HEK293T (cell line): ENCODE measurements at places on chromosomes 13 and 19.

- no peak for DNase-seq
These were observed 1.7 kb upstream of the DBP start for GRCh38 chr19:48638831-48639381.

DNA sequence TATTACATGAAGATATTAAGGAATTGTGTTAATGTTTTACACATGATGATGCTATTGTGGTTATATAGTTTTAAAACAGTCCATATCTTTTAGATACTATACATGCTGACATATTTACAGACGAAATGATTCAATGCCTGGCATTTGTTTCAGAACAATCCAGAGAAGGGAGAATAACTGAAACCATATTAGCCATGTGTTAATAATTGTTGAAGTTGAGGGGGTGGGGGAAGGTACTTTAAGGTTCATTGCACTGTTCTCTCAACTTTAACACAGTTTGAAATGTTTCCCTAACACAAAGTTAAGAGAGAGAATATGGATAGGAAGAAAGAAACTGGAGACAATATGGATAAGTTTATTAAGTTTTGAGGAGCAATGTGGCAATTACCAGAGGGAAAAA is 5.8 kb downstream of the CRYL1 start:
- DNase-seq = no peak

- no peak for DNase-seq
These were observed 42.6 kb upstream of the MBNL2 start for GRCh38 chr13:97179501-97179900.

GRCh38 chr19:28199323-28199722 is 1013.6 kb downstream of the UQCRFS1 start:
- DNase-seq = no peak

DNA sequence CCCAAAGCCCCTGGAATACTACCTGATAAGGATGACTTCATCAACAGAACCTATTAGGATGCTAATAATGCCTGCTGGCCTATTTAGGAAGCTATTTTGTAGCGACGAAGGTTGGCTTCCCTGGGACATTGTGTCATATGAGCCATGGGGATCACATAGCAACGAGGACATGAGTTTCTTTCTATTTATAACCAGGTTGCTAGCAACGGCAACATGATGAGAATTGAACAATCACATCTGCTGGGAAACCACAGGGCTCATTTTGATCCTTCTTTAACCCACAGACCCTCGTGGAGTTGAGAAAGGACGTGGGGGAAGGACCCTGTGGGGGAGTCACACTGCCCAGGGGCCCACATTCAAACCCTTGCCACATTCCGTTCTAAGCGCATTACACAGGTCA is 172.2 kb downstream of the COL4A1 start:
- no peak for DNase-seq

DNA sequence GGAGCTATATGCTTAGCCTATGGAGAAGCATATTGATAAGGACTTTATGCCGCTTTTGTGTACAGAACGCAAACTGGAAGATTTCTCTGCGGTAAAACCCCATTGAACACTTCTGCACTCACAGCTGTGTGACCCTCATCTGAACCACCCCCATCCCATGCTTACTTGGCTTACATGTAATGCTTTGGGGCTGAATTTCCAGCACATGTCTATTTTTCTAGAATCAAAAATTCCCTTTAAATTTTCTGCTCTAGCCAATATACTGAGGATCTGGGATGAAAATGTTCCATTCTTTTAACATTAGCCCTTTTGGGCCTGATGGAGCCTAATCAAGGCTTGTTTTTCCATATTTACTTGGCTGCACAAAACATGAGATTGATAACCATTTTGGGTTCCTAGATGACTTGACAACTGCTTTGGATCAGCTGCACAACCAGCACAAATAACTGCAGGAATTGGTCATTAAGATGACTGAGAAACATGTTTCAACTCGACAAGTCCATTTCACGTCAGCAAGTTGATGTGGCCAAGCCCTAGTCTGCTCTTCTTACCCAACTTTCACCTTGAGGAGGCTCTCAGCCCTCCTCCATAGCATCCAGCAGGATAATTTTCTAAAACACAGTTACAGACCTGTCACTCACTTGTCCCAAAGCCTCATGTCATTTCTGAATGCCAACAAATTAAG is 52.4 kb downstream of the TNFSF11 start:
- no peak for DNase-seq

DNA sequence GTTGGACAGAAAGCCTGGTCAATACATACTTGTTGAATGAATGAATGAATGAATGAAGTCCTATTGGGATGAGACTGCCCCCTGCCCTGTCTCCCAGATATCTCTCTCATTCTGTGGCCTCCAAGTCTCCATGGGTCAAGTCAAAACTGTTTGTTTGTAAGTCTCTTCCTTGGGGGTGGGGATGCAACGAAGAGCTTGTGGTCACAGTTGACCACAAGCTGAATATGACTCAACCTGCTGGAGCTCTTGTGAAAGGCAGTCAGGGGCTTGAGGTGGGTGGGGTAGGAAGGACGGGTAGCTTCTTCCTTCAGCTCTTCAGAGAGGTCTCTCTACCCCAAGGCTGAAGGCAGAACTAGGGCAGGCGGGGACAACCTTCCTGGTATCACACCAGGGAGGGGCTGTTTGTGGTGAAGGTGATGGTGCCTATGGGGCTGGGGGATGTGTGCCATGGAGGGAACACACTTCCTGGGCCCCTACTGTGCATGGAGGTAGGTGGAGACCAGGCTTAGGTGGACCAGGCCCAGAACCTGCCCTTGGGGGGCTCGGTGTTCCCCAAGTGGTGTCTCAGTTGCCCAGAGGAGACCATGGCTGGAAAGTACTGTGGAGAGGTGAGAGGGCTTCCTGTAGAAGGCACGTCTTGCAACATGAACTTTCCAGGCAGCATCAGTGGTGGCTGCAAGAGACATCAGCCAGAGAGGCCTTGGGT is 8.0 kb downstream of the MYO1F start:
- no peak for DNase-seq

DNA sequence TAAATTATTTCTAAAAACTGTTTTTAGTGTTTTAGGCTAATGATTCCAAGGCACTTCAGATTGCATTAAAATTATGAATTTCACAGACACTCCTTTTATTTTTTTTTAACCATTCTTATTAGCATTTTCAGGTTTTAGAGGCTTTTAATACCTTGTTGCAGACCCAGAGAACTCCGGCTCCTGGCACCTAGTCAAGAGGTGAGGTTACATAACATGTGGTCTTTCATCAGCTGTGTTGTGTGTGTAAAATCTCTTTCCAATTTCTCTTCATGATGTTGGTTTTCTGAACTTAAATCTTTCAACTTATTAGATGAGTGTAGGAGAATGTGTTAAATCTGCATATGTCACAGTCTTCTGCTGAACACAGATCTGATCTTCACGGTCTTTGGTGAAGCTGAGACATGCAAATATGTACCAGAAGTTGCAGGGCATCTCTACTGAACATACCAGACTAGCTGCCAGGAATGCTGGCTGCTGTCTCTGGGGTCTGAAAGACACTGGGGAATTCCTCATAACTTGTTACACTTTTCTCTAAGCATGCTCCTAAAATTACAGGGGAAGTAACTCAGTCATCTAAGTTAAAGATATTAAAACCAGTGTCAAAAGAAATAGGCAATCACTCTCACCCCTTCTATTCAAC is 1165.3 kb downstream of the EFNB2 start:
- no peak for DNase-seq
